ENCODE measurements at places on chromosomes 7 and 10.

- DNase-seq, result no peak
Observed at GRCh38 chr10:8072211-8072610, 17.7 kb downstream of the GATA3 start.

DNA sequence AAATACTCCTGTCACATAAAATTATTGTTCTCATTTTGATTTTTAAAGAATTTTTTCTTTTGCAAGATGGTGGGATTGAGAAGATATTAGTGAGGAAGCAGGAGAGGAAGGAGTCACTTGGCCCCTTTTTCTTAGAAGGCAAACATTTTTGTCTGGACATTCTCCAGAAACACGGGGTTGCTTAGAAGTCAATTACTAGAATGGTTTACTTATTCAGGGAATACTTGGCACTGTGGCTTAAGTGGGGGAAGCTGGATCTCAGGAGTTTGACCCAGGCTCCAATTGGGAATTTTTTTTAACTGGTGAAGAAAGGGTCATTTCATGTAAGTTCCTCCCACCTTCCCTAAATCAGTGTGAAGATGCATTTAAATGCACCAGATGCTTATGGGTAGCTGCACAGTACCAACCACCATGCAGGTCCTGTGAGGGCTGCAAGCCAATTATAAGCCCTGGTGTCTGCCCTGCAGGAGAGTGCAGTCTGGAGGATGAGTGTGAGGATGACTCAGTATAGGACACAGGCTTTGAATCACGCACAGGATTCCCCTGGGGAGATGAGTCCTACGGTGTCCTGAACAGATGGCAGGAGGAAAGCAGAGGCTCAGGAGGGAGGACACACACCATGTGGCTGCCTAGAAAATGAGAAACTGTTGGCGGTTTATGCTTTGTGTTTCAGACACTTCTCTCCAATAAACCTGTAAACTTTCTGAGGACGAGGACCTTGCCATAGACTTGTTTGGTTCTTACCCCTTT lies 299.1 kb downstream of the PLXNA4 start:
- no peak for DNase-seq

GRCh38 chr10:119754085-119754484 lies 28.2 kb downstream of the INPP5F start:
- DNase-seq, result no peak

DNA sequence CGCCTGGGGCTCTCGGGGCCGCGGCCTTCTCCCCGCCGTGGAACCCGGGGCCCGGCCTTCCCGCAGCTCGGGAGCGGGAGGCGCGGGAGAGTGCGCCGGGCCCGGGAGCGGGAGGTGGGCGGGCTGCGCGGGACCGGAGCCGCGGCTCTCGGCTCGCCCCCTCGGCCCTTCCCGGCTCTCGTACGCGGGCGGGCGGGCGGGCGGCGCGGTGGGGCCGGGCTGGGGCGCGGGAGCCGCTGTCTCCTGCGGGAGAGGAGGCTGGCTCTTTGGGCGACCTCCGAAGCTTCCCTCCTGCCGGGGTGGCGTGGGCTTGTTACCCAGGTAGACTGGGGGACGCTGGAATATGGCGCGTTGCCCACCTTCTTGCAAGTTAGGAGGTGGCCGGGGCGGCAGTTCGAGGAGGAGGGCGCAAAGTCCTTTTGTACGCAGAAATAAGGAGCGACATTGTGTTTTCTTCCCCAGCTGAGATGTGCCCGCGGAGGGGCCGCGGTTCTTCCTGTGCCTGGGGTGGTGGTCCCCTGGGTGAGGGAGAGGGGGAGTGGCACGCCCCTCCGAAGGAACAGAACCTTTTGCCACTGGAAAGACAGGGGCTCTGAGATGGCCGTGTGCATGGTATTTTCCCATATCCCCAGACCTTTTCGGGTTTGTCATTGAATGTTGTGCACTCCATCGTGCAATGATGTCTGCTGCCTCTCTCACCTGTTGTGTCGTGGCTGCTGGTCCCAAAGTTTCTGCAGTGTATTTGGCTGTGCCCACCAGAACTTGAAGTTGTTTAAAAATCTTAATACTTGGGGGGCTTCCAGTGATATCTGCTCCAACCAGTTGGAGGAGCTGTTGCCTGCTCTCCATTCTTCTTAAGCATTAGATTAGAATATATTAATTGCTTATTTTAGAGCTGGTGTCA lies 844 bp downstream of the NRF1 start:
- DNase-seq, result no peak

- no peak for DNase-seq
Observed at GRCh38 chr7:99514050-99514449, 9.6 kb downstream of the ZKSCAN5 start.

GRCh38 chr7:81725812-81726127 lies 44.1 kb downstream of the HGF start:
- no peak for DNase-seq

DNA sequence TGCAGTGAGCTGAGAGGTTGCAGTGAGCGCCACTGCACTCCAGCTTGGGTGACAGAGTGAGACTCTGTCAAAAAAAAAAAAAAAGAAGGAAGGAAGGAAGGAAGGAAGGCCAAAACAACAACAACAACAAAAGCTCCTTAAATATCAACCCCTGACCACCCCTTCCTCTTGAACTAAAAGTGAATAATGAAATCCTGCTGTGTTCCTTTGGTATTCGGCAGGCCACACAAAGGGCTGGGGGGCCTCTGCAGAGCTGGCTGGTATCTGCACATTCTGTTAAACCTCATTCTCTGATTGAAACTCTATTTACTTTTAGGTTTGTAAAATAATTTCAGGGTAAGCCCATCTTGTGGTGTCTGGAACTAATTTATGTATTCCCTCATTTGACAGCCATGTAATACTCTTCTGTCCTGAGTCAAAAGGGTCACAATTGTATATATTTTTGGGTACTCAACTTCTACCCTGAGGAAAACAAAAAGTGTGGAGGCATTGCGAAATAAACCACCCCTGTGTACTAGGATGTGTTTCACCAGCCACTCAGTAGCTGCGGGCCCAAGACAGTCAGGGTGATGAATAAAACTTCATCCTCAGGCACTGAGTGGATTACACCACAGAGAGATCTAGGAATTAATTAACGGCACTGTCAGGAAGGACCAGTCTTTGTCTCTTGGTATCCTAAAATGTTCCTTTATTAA lies 446.4 kb upstream of the PFKP start:
- no peak for DNase-seq

DNA sequence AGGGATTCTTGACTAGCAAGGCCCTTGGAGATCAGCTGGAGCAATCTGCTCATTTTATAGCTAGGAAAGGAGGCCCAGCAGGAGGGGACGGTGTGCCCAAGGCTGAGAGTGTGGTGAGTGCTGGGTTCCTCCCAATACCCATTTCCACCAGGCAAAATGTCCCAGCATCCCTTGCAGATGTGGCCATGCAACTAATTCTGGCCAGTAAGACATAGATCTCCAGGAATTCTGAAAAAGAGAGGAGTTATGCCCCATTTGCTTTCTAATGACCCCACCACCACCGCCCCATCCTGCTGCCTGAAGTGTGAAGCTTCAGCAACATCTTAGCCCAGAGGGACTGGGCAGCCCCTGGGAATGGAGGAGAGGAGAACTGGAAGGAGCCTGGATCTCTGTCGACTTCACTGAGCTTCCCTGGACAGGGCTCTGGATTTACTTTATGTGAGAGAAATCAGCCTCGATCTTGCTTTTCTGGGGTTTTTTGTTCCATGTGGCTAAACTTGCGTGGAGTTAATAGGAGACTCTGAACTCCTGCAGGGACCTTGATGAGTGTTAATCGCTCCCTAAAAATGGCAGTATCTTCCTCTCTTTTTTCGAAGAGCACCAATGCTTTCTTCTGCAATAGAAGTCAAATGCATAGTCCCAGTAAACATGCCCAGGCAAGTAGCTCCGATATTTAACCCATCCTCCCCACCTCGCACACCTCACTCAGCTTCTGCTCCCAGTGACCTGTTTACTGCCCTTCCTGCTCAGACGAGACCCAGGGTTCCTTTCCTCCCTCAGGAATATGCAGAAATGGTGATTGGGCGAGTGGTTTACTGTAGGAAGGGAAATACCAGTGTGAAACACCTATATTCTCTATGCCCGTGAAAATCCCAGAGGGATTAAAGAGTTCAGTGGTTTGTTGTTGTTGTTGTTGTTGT lies 127.5 kb upstream of the GPR26 start:
- no peak for DNase-seq

GRCh38 chr7:131555552-131556052 lies 826 bp downstream of the PODXL start:
- no peak for DNase-seq

DNA sequence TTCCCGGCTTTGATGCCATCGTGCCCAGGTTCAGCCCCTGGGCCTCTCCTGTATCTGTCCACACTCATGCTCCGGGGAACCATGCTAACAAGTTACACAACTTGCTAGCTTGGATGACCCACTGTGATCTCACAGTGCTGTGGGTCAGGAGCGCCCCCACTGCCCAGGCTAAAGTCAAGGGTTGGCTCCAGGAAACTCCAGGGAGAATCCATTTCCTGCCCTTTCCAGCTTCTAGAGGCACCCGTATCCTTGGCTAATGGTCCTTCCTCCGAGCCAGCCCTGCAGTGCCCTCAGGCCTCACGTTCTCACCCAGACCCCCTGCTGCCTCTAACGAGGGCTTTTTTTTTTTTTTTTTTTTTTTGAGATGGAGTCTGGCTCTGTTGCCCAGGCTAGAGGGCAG lies 19.5 kb downstream of the AMZ1 start:
- no peak for DNase-seq

DNA sequence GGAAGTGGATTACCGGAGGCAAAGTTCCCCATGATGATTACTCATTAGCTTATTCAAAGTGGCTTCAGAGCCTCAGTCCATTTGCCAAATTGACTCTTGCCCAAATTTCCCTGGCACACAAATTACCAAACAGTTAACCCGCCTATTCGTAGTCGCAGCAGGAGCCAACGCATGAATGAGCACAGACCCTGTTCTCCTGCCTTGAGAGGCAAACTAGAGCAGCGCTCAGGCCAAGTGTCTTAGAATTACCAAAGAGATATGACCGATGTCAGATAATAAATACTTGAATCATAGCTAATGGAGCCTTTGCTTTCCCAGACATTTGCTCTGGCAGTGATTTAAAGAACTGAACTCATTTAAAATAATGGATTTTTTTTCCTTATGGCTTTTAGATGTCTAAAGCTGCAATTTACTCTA lies 64.9 kb downstream of the CTTNBP2 start:
- DNase-seq, result no peak

DNA sequence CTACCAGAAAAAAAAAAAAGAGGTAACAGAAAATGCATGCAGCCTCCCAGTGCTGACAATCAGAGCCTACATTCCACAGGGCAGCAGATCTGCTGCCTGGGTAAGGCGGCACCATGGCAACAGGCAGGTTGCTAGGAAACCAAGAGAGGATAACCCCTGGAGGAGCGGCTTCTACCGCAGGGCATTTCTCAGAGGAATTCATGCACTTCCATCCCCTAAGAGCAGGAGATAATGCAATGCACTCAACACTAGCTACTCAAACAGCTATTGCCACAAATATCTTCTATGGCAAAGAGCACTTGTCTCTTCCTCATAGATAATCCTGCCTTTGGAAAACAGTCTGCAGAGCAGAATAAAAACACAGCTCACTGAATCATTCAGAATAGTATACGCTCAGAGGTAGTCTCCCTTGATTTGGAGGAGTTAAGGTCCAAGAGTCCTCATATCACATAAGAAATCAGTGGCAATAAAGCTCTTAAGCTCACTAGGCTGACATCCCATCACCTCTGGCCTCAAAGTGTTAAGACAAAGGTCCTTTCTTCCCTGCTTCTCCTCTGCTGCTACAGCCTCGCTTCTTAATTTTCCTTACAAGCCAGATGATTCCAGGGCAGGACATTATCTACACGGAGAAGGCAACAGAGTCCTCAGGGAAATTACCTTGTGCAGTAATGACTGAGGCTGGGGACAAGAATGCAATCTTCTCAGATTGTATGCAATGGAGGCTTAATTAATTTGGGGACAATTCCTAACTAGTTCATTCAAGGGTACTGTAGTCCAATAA lies 10.7 kb downstream of the PSAP start:
- DNase-seq, result no peak

- no peak for DNase-seq
Observed at GRCh38 chr10:99531026-99531695, 1.6 kb upstream of the NKX2-3 start.

- no peak for DNase-seq
Observed at GRCh38 chr7:114083166-114084001, 164.6 kb upstream of the PPP1R3A start.

DNA sequence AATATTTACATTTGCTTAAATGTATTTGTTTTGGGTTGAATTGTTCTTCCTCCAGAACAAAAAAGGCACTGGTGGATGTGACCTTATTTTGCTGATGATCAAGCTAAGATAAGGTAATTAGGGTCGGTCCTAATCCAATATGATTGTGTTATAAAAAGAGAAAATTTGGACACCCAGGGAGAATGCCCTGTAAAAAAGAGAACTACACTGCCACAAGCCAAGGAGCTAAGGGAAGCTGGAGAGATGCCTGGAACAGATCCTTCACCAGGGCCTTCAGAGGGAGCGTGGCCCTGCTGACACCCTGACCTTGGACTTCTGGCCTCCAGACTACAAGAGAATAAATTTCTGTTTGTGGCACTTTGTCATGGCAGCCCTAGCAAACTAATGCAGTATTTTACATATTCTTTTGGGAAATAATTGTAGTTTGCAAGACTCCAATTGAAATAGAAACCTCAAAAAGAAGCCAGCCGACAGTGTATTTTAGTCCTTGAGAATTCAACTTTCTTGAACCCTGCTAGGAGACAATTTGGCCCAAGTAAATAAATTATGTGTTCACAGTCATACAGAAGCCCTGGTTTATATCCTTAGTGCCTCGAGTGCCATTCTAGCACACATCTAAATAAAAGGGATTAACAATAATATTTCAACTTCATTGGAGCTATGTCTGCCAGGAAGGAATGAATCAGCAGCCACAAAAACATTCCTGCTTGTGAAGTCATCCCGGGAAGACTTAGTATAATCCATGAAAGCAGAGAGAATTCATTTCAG lies 164.6 kb downstream of the PKD1L1 start:
- DNase-seq, result no peak

DNA sequence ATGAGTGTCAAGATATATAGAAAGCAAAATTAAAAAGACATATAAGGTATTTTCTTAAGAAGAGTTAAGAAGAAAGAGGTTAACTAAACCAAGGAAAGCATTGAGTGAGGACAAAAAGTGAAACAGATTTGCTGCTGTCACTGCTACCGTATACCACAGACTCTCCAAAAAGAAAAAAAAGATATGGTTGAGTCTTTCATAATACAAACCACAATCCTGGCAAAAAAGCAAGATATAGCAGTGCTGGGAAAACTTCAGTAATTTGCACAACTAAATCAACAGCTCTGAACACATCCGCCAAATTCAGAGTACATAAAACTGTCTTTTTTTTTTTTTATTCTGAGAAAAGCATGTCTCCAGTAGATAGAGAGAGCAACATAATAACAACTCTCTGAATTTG lies 114.7 kb downstream of the ETV1 start:
- no peak for DNase-seq
